ENCODE measurements at places on chromosomes 2 and 18.

DNA sequence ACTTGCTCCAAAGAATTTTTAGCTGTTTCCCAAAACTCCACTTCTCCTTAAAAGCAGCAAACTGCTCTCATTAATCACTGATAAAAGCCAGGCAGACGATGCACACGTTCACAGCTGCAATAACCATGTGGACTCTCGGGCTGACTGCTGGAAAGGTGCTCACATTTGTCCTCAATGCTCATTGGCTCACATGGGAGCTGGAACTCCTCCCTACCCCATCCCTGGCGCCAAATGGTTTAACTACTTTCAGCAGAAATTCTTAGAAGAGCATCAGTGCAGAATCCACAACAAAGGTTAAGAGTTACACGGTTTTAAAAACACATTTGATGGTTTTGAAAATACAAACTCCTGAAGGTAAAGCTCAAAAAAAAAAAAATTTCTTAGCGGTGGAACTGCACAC lies 117.1 kb downstream of the NOL10 start:
- no peak for DNase-seq

DNA sequence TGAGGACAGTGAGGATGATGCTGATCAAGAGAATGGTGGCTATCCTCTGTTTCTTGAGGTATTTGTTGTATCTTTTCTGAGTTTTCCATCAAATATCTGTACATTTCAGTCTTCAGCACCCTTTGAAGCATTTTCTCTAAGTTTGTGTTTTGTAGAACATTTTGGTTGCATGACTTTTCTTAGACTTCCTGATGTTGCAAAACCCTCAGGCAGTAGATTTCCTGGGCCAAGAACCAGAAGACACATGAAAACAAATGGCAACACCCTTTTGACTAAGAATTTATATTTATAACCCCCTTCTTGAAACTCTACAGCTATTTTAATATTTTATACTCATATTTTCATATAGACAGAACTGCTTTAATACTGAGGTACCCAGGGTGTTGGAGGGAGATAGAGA lies 16.2 kb downstream of the HNMT start:
- peak; percentile 26 for DNase-seq

DNA sequence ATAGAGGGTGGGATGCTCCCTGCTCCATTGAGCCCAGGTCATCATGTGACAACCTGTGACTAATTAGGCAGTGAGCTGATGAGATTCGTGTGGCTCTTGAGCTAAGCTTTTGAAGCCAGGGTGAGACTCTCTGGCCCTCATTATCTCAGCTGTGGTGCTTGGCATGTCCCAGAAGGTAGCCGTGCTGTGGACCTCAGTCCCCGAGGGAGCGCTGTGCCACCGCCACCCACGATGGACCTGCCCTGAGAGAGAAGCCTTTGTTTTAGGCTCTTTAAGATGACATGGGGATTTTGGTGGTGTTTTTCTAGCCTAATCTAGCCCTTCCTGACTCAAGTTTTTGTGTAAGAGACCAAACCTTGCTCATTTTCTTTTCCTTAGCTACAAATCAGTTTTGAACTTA lies 66.4 kb downstream of the NEDD4L start:
- no peak for DNase-seq

DNA sequence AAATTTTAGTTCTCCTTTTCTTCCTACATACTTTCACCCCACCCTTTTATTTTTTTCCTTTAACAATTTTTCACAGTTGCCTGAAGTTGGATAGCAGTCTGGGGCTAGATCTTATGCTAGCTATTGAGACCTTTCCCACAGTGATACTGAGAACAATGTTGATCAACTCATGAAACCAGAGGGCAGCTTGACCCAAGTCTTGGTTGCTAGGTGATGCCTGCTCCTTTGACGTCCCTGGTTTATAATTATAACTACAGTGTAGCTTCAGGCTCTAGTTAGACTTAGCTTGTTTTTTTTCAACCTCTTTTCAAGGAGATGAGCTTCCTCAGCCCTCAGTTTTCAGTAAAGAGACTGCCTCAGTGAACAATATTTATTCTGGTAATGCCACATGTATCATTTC lies 648.5 kb downstream of the IRS1 start:
- DNase-seq = no peak

- no peak for DNase-seq
Measured at GRCh38 chr2:215606219-215606618, 170.4 kb upstream of the FN1 start.

DNA sequence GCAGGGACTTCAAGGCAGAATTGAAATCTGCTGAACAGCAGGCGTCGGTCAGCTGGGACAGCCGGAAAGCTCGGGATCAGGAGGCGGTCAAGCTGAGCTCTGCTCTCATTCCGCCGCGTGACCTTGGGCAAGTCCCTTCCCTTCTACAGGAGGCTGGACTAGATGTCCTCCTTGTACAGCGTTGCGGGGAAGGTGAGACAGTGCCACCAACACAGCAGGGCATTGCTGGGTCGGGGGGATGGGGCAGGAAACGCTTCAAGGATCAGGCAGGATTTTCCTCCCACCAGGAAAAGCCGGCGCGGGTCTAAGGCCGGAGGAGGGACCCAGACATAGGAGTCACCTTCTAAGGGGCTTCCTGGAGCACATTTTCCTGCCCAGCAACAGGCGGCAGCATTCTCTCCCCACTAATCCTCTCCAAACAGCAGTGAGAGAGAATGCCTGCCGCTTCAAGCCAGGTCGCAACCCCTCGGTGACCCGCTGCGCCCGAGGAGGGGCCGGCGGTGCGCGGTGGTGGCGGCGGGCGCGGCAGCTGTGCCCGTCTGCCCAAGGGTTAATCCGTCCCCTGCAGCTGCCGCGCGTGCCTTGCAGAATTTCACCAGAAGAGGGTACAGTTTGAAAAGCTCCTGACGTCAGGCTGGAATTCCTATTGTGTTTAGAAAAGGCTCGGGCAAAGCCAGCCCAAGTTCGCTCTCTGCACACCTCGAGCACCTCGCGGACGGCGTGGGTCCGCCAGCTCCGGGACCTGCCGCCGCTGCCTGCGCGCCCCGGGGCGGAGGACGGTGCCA lies at the start of gene KCNF1:
Gene KCNF1 (plus strand): TSS at position 644 of the 785 bp plus-strand sequence. CDS start 493 bp downstream, outside the sequence.
- peak; percentile 56 for DNase-seq

DNA sequence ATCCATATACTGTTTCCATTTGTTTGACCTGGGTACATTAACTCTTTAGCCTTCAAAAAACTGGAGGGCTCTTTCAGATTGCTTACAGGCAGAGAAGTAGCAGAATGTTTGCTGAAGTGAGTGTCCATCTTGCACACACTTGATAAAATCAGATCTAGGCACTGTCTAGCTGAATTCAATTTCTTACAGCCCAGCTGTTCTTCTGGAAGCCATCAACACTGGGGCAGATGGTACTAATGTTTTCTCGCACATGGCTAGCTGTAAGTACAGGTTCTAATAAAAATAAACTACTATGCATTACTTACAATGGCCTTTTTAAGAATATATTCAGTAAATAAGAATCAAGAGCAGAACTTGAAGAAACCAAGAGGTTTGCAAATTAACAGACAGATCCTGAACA lies 175.9 kb downstream of the NBAS start:
- DNase-seq = no peak

DNA sequence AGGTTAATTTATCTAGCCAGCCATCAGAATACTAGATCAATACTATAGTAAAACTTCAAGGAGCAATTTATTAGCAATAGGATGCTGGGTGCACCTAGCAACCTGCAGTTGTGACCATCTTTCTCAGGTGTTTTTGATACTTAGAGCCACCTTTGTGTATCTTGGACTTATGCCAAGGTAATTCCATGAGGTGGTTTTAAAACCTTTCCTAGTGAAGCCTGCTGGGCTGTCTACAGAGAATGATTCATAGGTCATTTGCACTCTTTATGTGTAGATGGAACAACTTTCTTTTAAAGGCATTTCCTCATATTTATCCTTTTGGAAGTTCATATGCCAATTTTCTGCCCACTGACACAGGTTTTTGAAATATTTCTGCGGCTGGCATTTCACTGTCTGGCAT lies 1030.1 kb upstream of the POU3F3 start:
- DNase-seq = no peak

GRCh38 chr2:74559912-74560311 lies 5.4 kb downstream of the DOK1 start:
- no peak for DNase-seq
